ENCODE measurements at places on chromosomes 6 and 20.

DNA sequence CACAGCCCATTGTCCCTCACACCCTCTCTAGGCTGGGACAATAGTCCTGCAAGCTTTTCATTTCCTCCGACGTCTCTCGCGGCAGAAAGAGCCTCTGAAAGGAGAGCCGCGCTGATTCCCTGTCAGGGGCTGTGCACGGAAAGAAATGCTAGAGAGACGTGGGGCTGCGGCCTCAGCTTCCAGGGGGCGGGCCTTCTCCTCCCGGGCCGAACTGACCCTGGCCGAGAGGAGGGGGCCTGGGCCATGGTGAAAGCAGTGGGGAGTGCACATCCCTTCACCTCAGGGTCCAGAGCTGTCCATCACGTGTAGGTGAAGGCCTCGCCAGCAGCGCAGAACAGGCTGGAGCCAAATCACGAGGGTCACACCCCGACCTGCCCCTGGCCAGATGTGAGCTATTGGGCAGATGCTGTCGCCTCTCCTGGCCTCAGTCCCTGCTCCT, 220.4 kb downstream of the TAF4 start:
- no peak for DNase-seq

- no peak for DNase-seq
These were observed 889.5 kb downstream of the EYS start for GRCh38 chr6:64817525-64817924.

DNA sequence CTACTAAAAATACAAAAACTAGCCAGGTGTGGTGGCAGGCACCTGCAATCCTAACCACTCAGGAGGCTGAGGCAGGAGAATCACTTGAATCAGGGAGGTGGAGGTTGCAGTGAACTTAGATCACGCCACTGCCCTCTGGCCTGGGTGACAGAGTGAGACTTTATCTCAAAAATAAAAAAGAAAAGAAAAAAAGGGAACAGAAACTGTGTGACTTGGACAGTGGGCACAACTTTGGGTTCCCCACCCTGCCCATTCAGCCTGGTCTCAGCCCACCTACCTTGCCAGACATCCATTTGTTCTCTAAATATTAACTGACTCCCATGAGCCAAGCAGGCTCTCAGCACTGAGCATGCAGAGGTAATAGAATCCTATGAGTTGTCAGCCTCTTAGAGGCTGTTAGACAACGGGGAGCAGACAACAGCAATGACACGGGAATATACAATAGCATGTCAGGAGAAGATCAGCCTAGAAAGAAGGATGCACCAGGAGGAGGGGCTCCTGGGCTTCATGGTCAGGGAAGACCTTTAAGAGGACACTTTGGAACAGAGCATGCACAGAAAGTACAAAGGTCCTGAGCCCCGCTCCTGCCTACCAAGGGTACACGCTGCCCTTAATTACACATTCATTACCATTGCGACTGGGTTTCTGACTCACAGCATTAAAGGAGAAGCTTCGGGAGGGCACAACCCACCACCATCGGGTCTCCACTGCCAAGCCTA, 20.0 kb downstream of the FAM209B start:
- DNase-seq, result no peak

DNA sequence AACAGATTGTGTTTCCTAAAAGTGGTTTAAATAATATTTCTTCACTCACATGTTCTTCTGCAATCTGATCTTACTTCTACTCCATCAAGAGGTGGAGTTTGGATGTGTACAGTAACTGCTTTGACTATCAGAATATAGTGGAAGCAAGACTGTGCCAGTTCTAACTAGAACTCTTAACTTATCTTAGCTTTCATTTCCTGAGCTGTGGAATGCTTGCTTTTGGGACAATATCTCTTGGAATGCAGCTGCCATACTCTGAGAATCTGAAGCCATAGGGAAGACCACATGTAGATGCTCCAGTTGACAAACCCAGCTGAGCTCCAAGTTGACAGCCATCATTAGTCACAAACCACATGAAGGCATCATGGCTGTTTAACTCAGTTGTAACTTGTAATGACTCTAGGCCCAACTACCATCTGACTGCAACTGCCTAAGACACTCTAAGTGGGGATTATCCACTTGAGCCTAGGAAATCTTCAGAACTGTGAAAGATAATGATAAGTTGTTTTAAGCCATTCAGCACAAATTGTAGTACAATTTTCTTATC, 40.8 kb upstream of the MAN1A1 start:
- no peak for DNase-seq

DNA sequence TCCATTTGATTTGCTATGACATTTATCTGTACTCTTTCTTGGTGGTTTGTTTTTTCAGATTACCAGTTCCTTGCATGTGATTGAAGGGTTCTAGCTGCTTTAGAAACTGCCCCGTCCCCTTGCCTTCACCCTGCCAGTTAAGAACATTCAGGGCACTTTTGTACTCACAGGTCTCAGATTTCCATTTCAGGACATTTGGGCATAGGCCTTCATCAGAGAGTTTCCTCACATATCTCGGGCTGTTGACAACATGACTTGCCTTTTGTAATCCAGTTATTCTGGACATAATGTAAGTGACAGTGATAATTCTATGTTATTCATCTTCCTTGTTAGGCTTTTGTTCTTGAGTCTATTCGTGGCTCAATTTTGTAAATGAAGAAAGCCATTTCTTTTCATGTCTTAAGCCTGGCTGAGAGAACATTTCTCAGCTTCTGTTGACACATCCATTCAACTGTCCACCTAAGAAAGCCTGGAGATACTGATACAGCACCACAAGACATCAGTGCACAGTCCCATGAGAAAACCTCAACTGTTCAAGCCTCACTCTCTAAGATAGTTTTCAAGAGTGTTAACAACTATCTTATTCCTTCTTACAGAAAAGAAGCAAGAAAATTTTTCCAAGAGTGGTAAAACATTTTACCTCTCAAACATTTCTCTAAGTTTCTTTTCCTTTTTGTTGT, 209.3 kb upstream of the SGK1 start:
- no peak for DNase-seq

DNA sequence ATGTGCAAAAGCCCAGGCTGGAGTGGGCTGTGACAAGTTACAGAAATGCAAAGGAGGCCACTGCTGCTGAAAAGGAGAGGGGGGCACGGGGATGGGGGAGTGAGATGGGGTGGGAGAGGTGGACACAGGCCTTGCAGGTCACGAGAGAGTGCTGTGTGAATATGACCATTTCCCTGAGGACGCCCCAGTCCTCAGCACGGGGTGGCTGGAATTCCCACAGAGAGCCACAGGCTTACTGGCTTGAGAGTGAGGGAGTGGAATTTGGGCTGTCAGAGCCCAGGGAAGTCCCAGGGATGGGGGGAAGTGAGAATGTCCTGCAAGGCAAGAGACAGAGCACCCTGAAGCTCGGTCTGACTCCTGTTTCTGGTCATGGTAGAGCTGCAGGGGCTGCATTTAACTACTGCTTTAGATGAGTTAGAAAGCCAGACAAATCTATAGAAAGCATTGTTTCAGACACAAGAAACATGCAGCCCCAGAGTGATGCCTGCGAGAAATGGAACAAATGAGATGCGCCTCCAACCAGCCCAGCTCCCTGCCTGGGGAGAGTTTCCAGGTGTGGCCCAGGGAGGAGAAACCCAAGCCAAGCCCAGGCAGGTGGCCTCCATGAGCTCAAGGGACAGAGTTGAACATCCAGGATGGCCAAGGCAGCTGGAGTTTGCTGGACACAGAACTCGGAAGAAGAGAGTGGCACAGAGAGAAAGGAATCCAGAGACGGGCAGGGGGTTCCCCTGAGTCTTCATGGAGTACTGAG, 30.5 kb downstream of the NPEPL1 start:
- DNase-seq, result no peak

DNA sequence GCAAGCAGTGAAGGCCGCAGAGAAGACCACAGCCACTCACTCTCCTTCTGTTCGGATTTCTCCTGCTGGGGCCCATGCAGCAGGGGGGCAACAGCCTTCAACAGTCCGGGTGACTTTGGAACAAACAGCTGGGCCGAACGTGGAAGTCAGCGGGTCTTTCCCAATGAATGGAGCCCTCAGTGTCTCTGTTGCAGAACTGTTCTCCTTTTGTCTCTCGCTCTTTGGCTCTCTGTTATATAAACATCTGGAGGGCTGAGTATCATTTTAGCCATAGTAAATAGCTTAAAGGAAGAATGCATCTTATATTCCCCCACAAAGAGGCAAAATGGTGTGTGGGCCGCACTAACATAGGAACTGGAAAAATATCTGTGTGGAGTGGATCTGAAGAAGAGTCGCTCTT, 136.7 kb upstream of the RALGAPA2 start:
- DNase-seq, result no peak

- peak; percentile 36 for DNase-seq
These were observed 11.4 kb upstream of the MDFI start for GRCh38 chr6:41626917-41627316.

DNA sequence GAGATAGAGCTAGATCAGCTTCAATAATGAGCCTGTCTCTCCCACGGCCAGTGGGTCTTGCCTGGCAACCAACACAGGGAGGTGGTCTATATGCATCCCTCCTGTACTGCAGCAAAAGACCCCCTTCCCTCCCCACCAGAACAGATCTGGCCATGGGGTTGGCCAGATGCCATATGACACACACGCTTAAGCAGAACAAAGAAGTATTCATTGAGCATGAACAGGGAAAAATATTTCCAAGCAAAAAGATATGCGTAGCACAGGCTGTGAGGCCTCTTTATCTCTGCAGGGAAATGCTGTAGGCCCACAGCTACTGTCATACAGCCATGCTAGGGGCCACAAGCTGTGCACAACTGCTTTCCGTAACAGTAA, 73.4 kb upstream of the NRSN1 start:
- DNase-seq, result no peak

- DNase-seq, result no peak
These were observed 11.2 kb downstream of the BCL2L1 start for GRCh38 chr20:31711179-31712111.

GRCh38 chr6:168129292-168130167, 50.5 kb upstream of the FRMD1 start:
- no peak for DNase-seq

GRCh38 chr20:35238735-35239134, 12.2 kb downstream of the MMP24 start:
- DNase-seq, result no peak

DNA sequence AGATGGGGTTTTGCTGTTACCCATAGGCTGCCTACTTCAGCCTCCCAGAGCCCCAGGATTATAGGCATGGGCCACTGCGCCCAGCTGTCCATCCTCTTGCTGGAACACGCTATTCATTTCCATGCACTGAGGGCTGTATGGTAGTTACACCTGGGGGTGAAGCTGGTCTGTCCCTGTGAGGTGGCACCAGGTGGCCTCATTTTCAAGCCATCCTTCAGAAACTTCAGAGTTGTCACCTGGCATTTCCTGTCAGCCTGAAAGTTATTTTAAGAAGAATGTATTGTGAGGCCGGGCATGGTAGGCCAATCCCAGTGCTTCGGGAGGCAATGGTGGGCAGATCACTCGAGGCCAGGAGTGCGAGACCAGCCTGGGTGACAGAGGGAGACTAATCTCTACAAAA, 147.6 kb downstream of the DTNBP1 start:
- no peak for DNase-seq

GRCh38 chr6:166949528-166950442, 6.6 kb downstream of the RNASET2 start:
- DNase-seq, result no peak

DNA sequence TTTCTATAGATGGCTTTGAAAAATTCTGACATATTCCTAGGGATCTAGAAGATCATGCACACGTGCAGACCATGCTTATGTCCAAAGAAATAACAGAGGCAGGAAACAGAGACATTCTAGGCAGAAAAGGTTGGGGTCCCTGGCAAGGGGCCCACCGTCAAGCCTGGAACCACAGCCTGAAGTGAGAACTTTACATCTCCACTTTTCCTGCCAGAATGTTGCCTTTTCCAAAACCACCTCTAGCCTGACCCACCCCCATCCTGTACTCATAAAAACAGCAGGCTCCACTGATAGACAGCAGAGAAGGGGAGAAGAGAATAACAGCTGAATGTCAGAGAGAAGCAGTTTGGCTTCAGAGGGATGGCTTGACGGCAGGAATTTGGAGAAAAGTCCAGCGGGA, 257.3 kb upstream of the NT5E start:
- no peak for DNase-seq

- DNase-seq, result peak; percentile 72
These were observed 5.3 kb downstream of the OARD1 start for GRCh38 chr6:41066867-41067304.

GRCh38 chr6:84719152-84719551, 45.2 kb downstream of the TBX18 start:
- no peak for DNase-seq

- DNase-seq, result no peak
These were observed 18.8 kb downstream of the ALDH5A1 start for GRCh38 chr6:24513602-24514001.

DNA sequence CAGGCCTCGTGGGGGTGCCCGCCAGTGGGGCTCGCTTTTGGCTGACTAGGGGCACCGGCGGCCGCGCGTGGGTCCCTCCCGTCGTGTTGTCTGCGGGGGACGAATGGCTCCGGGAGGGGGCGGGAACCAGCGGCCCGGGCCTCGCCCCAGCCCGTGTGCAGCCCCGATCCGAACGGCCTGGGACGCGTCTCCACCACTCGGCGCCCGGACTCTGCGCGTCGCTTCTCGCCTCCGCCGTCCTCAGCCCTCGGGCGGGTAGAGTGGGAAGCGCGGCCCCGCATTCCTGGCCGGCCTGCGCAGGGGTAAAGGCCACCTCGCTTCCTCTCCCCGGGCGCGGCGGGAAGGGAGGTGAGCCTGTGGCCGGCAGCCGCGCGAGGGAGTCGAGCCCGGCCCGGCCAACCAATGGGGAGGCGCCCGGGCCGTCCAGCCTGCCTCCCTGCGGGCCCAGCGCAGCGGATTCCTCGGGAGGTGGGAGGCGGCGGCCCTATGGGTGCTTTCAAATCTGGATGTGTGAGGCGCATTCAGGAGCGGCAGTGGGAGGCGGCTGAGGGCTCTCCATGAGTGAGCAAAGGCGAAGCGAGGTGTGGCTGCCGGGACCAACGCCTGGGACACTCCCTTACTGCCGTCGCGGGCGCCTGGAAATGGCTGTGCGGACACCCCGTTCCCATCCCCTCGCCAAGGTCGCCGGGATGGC, 1.1 kb upstream of the ZBTB46 start:
- DNase-seq, result peak; percentile 28

- DNase-seq, result no peak
These were observed 28.0 kb upstream of the PXDC1 start for GRCh38 chr6:3779574-3779849.

DNA sequence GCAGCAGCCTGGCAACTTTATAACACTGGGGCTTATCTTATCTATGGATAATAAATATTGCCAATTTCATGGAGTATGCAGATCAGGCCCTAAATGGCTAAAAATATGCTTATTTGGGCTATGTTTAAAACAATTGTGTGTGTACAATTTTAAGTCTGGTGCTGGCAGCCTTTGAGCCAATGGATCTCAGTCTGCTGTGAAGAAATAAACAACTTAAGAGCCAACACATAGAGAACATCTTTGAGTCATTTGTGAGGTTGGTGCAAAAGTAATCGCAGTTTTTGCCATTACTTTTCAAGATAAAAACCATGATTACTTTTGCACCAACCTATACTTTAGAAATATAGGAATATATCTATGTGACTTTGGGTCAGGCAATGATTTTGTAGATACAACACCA, 129.1 kb upstream of the CARMIL1 start:
- no peak for DNase-seq

DNA sequence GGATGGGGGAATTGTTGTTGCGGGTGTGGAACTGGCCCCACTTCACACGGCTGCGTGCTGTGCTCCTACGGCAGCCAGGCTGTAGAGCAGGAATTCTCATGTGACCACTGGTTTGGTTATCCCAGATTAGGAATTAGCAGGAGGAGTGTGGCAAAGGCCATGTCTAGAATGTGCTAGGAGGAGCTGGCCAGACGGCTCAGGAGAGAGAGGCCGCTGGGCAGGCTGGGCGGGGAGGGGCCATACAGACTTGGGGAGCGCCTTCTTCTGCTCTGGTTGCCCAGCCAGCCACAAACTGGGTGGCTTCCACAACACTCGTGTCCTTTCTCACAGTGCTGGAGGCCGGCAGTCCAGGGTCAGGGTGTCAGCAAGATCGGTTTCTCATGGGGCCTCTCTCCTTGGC, 245.0 kb upstream of the QKI start:
- no peak for DNase-seq
